ENCODE measurements at places on chromosomes 12 and 14.

DNA sequence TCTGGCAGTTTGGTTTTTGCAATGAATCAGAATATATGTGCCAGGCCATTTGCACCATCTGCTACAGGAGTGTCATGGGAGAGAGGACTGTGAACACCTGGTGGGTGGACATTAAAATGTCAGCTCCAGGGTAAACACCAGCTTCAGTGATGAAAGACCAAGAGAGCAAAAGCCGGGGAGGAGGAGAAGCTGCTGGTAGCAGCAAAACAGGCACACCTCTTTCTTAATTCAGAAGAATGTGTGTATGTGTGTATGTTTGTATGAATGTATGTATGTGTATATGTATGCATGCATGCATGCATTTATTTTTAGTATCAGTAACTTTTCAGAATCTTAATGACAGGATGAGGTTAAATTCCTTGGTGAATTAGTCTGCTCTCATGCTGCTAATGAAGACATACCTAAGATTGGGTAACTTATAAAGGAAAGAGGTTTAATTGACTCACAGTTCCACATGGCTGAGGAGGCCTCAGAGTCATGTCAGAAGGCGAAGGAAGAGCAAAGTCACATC lies 357.4 kb upstream of the PRICKLE1 start:
- DNase-seq = no peak

DNA sequence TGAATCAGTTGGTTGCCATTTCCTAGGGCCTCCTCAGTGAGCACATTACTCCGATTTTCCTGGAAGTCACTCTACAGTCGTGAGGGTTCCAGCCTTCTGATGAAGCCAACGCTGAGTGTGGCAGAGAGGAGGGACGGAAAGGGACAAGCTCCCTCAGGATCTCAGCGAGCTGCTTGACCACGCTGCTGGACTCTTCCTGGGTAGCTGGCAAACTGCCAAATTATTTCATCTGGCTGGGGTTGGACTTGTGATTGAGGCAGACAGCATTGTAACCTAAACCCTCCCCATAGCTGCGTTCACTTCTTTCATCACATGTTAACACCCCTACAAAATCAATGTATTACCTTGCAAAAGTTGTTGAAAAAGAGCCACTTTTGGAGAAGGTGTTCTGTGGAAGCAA lies 69.6 kb upstream of the CHST11 start:
- DNase-seq = no peak

- DNase-seq = peak; percentile 33
These were observed 718.6 kb upstream of the TBX3 start for GRCh38 chr12:115402443-115403180.

GRCh38 chr12:52202361-52203078 lies 10.7 kb upstream of the KRT80 start:
- DNase-seq = no peak

GRCh38 chr12:104758771-104759170 lies 199.3 kb downstream of the SLC41A2 start:
- DNase-seq = no peak
